ENCODE measurements at places on chromosomes 6 and 20.

- DNase-seq = peak; percentile 58
Measured at GRCh38 chr20:57398231-57398821, 7.1 kb downstream of the RBM38 start.

DNA sequence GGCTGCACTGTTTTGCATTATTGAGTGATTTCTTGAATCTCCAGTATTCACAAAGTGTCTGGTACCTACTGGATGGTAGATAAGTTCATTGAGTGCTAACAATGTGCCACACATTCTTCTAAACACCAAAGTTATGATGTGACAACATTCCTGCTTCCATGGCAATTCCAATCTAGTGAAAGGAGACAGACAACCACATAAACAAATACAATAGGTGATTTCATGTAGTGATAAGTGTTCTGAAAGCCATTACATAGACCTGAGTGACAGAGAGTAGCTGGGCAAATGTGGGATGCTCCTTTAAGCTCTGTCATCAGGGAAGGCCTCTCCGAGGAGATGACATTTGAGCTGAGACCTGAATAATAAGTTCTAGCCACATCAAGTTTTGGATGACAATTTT, 295.5 kb downstream of the SLC35F1 start:
- DNase-seq = no peak

- no peak for DNase-seq
Measured at GRCh38 chr6:3384241-3385143, 72.4 kb downstream of the SLC22A23 start.

- DNase-seq = no peak
Measured at GRCh38 chr20:658731-659291, 5.8 kb upstream of the SRXN1 start.

DNA sequence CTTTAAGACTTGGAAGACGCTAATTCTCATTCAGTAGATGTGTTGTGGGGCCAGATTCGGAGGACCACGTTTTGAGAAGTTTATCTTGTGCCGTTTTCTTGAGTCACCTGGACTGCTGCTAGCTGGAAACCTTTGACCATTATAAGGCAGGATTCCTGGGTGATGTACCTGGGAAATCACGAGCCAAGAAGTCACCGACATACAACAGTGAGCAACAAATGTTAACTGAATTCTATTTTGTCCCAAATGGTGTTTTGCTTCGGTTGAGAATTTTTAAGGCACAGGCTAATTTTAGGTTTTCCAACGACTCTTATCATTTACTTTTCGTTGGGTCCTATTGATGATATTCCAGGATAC, 93.4 kb upstream of the BTN3A2 start:
- DNase-seq = no peak

DNA sequence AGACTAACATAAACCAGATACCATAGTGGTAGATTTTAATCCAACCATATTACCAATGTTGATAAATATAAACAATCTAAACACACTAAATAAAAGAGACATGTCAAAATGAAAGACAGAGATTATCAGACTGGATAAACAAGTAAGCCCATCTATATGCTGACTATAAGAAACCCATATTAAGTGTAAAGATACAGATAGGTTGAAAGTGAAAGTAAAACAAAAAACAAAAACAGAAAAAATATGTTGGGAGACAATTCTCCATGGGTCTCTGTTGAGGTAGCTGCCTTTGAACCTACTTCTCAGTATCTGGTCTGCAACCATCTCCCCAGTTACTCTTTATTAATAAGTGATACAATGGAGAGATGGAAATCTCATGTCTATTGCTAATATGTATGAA, 21.2 kb downstream of the REV3L start:
- DNase-seq = no peak

DNA sequence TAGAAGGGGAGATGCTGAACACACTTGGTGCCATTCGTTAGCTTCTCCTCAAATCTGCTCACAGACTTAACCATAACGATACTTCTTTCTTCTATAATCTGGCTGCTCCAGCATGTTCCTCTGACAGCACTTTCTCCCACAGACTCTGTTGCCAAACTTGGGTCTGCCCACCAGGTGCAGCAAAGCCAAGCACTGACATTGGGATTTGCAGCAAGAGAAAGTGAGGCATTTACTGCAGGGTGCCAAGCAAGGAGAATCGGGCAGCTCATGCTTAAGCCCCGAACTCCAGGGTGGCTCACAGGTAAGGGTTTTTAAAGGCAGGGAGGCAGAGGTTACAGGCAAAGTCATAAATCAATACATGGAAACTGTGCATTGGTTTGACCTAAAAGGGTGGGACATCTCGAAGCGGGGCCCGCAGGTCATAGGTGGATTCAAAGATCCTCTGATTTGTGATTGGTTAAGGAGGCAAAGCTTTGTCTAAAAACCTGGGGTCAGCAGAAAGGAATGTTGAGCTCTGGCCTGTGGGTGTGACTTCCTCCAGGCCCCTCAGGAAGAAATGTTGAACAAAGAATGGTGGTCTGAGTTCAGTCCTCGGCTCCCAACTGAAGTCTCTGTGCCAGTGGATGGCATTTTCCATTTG, 25.1 kb upstream of the PNPLA1 start:
- no peak for DNase-seq

GRCh38 chr20:60800185-60800584, 451.9 kb upstream of the CDH4 start:
- no peak for DNase-seq

GRCh38 chr20:35673884-35674283, 9.2 kb upstream of the CPNE1 start:
- DNase-seq = no peak

- no peak for DNase-seq
Measured at GRCh38 chr6:127877231-127877630, 23.6 kb downstream of the THEMIS start.

DNA sequence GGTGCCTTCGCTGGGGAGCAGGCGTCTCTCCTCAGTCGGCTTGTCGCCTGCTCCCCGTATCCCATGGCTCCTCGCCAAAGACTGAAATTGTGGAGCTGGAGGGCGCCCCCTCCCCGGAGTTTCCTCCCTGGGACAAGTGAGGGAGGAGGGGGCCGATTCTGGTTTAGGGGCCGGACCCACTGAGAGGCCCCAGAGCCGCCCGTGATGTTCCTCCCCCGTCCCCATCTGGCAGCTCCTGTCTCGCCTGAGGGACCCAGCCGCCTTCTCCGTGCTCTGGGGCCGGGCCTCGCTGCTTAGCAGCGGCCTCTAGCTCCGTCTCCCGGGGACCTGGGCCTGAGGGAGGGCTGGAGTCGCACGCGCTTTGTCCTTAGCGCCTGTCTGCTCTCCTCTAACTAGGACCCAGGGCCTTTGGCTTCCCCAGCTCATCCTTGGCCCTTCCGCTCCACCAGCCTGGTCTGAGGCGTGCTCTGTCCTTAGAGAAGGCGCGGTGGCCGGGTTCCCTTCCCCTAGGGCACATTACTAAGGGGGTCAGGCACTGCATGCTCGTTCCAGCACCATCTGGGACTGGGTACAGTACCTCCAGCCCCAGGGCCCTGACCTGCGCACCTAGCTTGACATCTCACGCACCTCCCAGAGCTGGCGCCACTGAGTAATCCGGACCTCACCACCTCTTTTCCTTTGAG, 29.7 kb downstream of the SLC12A5 start:
- DNase-seq = no peak

DNA sequence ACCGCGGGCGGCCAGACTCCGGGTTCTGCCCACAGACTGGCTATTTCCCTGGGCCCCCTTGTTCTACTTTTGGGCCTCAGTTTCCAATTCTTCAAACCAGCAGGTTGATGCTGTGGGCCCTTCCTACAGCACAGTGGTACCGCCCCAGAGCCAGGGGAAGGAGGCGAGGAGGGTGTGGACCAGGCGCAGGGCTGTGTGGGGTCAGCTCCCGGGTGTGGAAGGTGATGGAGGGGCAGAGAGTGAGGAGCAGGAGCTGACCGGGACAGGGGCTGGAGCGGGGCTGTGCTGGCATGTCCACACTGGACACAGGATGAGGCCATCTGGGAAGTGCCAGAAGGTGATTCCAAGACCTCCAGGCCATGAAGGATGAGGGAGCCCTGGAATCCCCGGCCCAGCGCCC, 35.2 kb upstream of the CHRNA4 start:
- no peak for DNase-seq

DNA sequence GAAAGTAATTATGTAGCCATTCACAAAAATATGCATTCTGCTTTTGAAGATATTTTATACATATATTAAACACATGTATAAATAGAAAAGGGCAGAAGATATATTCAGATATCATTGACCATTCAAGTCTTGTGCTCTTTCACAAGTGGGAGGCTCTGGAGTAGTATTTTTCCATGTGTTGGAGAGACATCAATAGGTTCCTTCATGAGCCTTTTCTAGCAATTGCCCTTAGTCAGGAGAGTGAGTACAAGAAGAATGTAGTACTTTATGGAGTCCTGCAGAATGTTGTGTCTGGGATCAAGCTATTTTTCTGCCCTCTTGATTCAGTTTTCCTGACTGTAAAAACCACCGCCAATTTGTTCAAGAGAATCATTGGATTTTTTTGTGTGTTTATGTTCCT, 117.9 kb downstream of the LRRC1 start:
- no peak for DNase-seq

GRCh38 chr20:2816583-2817340, 598 bp downstream of the TMEM239 start:
- DNase-seq = no peak

DNA sequence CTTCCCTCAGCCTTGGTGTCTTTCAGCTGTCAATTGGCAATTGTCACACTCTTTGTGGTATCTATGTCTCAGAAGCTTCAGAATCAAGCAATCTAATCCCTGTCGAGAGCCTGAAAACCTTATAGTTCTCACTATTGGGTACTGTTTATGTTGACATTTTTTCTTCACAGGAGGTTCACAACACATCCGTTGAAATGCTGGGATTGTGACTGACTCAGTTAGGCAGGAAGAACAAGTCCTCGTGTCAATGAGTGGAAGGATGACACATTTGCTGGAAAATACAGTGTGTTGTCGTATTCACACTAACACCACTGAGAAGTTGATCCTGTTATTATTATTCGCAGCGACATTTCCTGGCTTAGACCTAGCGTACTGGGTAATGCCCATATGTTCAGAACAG, 163.9 kb upstream of the CITED2 start:
- no peak for DNase-seq

GRCh38 chr6:5981126-5982026, 25.3 kb downstream of the NRN1 start:
- no peak for DNase-seq

- no peak for DNase-seq
Measured at GRCh38 chr6:85576476-85576875, 17.2 kb downstream of the SNX14 start.

GRCh38 chr20:8642247-8642646, 426.6 kb upstream of the PLCB4 start:
- DNase-seq = no peak

DNA sequence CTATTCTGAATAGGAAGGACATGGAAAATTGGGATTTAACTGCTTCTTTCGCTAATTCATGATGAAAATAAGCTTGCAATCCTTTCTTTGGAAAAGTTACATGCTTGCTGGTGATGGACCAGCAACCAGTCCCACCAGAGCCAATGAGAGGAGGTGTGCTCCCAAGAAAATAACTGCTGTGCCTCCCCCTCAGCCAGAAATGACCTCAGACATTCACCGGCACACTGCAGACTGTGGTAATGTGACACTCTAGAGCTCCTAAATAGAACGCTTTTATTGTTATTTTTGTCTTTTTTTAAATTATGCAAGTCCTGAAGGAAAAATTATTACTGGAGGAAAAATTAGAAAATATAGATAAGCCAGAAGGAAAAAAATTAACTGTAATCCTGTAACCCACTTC, 2.6 kb downstream of the PYGB start:
- DNase-seq = no peak
